ENCODE measurements at places on chromosomes 5 and 9. TPM values are rescaled to one million over a fixed set of nuclear protein-coding genes. Genes with fewer than 3 reads are reported as not detected.
A peak's percentile ranks its signal among the peaks of the same experiment; 100 is the strongest.

Gene NDUFA8
- total RNA-seq: 20.0 TPM

- no peak for DNase-seq
Measured at GRCh38 chr5:88190106-88190834, 78.4 kb downstream of the TMEM161B start.

DNA sequence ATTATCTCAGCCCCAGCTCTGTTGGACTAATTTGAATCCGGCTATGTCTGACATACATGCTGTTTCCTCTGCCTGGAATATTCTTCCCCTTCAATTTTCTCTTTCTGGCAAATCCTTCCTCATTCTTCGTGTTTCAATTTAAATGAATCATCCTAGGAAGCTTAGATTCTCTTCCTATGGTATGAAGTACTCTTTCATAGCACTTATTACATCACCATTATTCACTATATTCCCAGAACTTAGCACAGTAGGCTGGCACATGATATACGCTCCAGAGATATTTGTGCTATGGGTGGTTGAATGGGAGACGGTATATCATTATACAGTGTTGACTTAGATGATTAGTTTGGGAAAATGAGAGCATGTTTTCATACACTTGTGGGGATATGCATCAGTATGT lies 91.0 kb upstream of the JAK2 start:
- DNase-seq: no peak

DNA sequence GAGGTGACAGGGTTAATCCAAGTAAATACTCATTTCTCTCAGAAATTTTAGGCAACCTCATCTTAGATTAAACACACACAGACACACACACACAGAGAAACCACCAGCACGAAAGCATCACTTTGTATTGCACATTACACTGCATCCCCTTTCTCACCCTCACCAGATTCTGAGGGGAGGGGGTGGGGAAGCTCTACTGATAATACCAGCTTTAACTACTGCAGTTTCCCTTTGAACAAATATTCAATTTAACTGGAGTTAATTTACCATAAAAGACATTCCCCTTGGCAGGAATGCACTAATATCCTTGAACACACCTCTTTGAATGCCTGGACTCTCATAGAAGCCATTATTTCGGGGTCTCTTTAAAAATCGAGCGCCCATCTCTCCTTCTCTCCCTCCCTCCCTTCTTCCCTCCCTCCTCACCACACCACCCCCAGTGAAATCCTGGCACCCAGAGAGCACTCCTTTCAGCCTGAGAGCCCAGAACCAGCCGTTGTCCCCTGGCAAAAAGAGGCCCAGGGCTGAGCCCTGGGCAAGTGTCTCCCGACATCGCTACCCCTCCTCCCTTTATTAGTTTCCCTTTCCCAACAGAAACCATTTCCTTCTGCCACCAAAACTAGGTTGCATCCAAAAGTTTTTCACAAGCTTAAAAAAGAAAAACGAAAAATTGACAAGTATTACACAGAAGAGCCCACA lies 2.8 kb upstream of the NFIB start:
- peak; percentile 53 for DNase-seq

- no peak for DNase-seq
Measured at GRCh38 chr5:168793841-168794837, 215.0 kb upstream of the PANK3 start.

DNA sequence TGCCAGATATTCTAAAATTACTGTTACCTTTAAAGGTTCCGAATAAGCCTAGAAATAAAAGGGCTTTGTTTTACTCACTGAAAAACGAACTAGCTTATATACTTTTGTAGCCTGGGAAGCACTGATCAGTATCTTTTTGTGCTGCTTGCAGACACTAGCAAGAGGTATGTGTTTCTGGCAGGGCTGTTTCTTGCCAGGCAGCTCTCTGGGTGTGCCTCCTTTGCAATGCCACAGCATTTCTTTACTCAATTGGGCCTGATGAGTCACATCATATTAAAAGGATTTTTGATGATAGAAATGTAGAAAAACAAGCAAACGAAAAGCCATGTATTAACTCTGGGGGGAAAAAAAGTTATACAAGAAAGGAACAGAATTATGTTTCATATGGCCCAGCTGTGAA lies 35.6 kb downstream of the CD180 start:
- no peak for DNase-seq

DNA sequence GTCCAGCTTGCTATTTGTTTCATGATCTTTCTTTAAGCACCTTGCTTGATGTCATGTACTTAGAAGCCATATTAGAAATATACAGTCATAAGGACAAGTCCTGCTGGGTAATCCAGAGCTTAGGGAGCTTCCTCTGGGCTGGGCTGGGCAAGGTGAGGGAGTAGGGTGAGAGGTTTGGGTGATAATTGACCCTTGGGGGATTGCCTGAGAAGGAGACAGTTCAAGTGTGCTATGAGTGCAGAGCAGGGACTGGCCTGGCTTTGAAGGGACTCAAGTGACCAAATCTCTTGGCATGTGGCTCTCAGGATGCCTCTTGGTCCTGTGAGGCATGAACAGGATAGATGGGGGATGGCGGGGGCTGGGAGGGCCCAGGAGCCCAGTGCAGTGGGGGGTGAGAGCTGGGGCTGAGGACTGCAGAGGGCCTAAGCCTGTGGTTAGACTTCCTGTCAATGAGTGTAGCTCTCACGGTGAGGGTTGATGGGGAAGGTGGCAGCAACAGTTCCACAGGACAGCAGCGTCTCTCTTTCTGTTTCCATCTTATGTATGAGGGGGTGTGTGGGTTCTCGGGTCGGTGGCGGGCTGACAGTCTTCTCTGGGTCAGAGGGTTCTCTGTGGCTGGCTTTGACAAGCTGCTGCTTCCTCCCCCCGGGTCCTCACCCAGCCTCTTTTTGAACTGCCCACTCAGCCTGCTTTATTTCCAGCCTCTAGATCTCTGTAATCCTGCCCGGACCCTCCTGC lies 53.5 kb downstream of the RGS3 start:
- DNase-seq: no peak

Data from cerebellum (tissue), 4 donors.